Ammon's horn (tissue), 1 donor: ENCODE measurements at places on chromosomes 12 and 14.

DNA sequence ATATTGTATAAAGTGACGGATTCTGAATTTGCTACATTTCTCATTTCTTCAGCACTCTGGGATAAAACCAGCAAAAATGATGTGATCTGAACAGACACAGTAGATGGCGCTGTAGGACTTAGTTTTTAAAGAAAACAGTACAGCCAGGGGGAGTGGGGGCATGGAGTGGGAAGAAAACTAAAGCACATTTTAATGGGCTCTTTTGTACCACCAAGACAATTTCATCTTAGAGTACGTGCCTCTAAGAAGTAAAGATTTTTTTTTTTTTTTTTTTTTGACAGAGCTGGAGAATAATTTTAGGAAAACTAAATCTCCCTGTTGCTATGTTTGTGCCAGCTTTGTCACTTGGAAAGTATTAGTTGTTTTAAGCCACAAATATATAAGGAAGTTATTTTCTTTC, 124.4 kb downstream of the RAD51B start:
- DNase-seq: peak; percentile 82

GRCh38 chr14:58796242-58797009, 158.7 kb downstream of the DACT1 start:
- no peak for DNase-seq

DNA sequence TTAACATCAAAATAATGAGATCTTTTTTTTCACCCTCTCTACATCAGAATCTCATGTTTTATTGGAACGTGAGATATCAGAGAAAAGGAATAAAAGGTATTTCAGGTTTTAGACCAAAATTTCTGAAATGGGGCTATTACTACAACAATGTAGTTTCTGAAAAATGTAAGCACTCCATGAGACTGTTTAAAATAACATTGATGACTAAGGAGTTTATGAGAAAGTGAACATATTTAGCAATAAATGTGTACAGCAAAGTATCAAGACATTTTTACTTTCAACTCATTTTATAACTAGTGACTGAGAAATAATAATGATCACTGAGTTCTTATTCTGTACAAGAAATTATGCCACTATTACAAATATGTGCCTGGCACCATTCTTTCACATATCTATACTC, 39.3 kb upstream of the ABCC9 start:
- no peak for DNase-seq

GRCh38 chr12:123816896-123817537, 54.9 kb downstream of the DNAH10 start:
- DNase-seq: no peak

- no peak for DNase-seq
Measured at GRCh38 chr12:95470300-95470699, 3.7 kb upstream of the METAP2 start.

DNA sequence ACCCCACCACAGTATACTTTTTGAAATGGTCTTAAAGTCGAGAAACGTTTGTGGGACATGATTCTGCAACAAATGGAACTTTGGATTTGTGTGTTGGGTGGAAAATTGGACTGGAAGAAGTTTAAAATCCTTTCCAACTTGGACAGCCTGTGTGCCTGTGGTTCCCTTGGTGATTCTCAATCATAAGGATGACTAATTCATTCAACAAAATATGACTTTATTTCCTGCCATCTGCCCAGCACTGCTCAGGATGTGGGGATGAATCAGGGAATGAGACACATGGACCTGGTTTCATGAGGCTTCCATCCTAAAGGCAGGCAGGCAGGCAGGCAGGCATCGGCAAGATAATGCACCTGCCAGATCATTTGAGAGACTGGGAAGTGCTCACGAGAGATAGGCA, 57.3 kb upstream of the TMEM132D start:
- DNase-seq: peak; percentile 63

DNA sequence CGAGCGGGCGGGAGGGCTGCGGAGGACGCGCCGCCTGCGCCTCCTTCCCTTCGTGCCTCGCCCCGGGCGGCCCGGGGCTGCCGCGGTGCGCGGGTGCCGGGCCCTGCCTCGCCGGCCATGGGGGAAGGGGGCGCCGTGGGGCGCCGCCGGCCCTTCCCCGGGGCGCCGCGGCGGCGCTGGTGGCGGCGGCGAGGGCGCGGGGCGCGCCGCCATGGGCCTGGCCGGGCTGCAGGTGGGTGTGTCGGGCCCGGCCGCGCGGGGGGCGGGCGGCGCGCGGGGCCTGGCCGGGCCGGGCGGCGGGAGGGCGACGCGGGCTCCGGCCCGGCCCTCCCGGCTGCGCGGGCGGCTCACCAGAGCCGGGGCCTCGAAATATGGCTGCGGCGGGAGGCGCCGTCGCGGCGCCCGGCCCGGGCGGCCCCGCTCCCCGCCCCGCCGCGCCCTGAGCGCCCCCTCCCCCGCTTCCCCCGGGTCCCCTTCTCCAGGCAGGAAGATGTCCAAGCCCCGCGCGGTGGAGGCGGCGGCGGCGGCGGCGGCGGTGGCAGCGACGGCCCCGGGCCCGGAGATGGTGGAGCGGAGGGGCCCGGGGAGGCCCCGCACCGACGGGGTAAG, 5.1 kb downstream of the KMT5A start:
- no peak for DNase-seq

DNA sequence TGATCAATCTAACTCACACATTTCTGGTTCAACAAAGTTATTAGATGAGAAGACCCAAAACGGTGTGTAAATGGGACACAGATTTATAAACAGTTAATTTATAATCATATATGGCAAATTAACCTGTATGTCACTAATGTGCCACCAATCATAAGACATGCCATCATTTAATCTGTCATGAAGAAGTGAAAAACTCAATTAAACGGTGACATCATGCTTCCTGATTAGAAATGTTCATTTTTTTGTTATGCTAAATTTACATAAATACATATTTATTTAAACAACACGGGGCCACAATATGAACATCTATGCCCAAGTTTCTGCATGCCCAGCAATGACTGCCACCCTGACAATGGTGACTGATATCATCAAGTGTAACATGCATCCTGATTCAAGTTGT, 164.1 kb upstream of the EEA1 start:
- DNase-seq: no peak

DNA sequence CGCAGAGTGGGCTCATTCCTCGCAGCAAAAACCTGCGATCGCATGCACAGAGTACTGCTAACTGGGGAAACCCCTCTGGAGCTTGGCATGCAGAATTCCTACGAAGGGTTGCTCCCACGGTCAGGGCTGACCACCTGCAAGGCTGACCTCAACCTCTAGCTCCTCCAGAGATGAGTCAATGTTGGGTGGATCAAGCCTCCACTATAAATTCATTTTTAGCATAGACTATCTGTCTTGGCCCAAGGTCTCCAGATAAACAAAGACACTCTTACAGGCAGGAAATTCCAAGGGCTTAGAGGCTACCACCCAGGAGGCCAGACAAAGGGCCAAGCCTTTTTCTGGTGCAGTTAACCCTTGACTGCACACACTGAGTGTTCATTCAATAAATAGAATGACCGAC, 296.5 kb downstream of the TMEM132D start:
- DNase-seq: no peak

DNA sequence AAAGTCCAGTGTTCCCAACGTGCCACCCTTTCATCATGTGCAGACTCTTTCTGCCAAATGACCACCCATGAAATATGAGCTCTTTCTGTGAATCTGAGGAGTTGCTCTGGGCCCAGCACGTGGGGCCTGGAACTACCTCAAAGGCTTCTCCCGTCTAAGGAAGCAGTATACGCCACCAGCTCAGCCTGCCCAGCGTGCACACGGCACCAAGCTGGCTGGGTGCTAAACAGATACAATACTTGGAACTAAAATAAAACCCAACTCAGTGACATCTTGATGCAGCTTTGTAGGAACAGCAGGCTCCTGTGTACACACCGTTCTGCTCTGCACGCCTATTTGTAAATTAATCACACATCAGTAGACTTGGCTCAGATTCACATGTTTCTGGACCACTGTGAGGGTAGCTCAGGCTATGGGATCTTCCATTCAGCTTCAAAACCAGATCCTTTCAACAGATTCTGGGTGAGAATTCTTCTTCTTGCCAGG, 74.8 kb downstream of the ARL6IP4 start:
- DNase-seq: peak; percentile 73

DNA sequence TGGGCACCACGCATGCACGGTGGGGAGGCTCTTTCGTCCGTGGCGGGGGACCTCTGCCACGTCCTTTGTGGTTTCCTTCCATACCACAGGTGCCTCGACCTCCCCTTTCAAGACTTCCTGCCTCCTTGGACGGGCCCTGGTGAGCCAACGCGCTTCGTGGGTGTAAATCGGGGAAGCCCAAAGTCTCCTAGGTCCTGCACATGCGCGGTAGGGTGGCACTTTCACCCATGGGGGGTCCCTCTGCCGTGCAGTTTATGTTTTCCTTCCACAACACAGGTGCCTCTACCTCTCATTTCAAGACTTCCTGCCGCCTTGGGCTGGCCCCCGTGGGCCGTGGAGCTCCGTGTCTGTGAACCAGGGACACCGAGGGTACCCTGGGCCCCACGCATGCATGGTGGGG, 349.7 kb downstream of the ALG10 start:
- no peak for DNase-seq

DNA sequence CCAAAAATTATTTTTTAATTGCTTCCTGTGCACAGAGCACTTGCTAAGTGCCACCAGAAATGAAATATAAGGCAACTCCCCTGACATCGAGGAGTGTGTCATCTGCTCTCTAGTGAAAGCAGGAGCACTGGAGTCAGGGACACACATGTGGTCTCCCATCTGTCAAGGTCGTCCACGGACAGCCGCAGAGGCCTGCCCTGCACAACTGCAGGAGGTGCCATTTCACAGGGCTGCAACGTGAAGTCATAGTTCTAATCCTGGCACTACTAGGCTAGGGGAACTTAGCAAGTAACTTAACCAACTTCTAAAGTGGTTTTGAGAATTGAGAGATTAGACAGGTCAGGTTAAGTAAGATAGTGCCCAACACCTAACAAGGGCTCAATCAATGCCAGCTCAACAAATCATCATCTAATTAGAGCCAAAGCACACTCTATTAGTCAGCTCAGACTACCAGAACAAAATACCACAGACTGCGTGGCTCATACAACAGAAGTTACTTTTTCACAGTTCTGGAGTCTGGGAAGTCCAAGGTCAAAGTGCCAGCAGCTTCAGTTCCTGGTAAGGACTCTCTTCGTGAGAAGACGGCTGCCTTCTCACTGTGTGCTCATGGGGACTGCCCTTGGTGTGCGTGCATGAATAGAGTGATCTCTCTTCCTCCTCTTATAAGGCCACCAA, 30.7 kb downstream of the FOXN3 start:
- DNase-seq: no peak

GRCh38 chr12:52356762-52357580, 10.3 kb downstream of the KRT85 start:
- no peak for DNase-seq

- peak; percentile 25 for DNase-seq
Measured at GRCh38 chr14:77238356-77238755, 32.6 kb downstream of the NGB start.

- no peak for DNase-seq
Measured at GRCh38 chr12:79262938-79263337, 398.4 kb downstream of the SYT1 start.

- DNase-seq: no peak
Measured at GRCh38 chr14:67817750-67818438, 1.5 kb upstream of the ZFYVE26 start.

GRCh38 chr12:95322326-95322725, 104.7 kb downstream of the VEZT start:
- no peak for DNase-seq

DNA sequence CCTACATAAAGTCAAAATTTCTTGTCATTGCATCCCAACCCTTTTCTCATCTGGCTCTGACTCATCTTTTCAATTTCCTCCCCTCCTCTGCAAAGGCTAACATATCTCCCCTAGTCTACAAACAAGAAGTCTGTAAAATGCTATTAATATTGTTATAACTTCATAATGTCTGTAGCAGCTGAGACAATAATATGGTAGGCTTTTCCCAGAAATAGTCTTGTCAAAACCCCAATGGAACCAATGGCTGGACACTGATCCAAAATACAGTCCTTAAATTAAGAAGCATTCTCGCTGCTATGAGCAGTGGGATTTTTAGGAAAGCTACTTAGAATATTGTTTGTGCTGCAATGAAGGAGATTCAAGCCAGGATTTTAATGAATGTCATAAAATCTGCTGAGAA, 131.4 kb downstream of the KLHL28 start:
- DNase-seq: no peak

DNA sequence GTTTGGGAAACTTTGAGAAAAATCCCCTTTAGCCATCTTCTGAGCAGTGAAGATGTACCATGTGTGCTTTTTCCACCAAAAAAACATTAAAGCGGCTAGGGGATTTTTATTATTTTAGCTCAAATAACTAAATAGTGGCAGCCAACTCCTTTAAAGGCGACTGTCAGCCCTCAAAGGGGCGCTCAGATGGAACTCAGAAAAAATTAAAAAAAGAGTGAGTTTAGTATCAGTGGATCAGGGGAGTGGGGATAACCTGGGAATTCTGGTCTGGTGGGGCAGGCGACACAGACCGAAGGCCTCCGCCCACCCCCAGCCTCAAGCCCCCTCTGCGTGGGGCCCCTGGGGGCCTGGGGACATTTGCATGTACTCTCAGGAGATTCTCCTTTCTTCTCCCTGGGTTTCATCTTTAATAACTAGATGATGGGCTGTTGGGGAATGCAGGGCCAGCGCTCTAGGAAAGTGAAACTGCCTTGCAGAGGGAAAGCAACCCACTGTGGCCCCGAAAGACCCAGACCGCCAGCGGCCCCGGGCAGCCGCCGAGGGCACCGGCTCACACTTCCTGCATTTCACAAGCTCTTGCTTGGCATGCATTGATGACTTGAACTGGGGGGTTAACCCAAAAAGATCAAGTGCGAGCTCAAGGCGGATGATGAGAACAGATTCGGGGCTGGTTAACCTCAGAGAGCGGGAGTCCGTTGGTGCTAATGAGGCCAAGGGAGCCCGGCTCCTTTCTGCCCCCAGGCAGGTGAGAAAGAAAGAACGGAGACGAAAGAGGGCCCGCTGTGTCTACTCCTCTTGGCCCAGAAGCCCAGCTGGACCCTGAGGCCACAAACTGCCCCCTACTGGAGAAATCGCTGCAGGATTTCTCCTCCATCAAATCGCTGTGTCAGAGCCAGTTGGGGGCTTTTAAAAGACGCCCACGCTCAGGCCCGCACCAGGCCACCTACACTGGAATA, 7.3 kb upstream of the BATF start:
- DNase-seq: peak; percentile 34

DNA sequence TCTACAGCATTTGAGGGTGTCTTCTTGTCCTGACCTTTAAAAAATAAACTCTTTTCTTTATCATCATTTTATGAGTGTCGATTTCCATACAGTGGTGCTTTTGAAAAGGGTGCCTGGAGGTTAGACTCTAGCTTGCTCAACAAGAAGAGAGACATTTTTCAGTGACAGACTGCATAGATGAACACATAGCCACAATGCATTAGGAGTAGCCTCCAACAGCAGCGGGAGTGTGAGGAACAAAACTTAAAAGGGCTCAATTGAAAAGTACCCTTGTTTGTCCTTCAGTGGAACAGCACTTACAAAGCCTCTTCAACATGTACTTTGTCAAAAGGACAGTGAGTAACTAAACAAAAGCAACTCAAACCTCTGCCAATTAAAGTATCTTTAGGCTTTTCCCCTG, 119.3 kb downstream of the SOX5 start:
- DNase-seq: no peak
